Osteoblast (primary cell): ENCODE measurements at places on chromosomes 5 and 9. TPM values are rescaled to one million over a fixed set of nuclear protein-coding genes. Genes with fewer than 3 reads are reported as not detected.

GRCh38 chr5:569868-570361 lies 42.2 kb upstream of the CEP72 start:
- DNase-seq: no peak
- H3K4me1 ChIP-seq: peaks cover 8% of the 10 kb centered on the region
- peaks cover 50% of the 10 kb centered on the region for H3K27me3 ChIP-seq
- no peaks in the 10 kb centered on the region for H3K36me3 ChIP-seq

GRCh38 chr9:88678431-88678830 lies 143.5 kb downstream of the NXNL2 start:
- no peaks in the 10 kb centered on the region for H3K36me3 ChIP-seq
- H3K27ac ChIP-seq: no peak overlapping the region
- no peaks in the 10 kb centered on the region for H3K27me3 ChIP-seq
- peak; percentile 53 for DNase-seq
- H3K4me1 ChIP-seq: peaks cover 17% of the 10 kb centered on the region

DNA sequence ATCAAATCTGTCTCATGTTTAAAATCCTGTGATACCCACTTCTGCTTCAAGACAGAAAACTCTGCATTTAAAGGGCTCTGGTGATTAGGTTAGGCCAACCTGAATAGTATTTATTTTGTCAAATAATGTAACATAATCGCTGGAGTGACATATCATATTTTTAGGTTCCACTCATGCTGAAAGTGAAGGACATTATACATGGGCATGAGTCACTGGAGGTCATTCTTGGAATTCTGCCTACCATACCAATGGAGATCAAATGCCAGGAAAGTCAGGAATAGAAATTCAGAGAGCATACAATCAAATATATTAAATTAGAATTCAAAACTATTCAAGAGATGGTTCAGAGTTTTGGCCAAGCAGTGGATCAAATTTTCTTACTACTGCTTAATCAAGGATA lies 97.1 kb upstream of the PRSS3 start:
- H3K36me3 ChIP-seq: no peaks in the 10 kb centered on the region
- peaks cover 22% of the 10 kb centered on the region for H3K27me3 ChIP-seq
- no peaks in the 10 kb centered on the region for H3K4me1 ChIP-seq
- no peak overlapping the region for H3K27ac ChIP-seq
- no peak overlapping the region for H3K4me3 ChIP-seq
- DNase-seq: no peak

- DNase-seq: no peak
- no peak overlapping the region for H3K27ac ChIP-seq
Measured at GRCh38 chr5:168842571-168843205, 263.5 kb upstream of the PANK3 start.

GRCh38 chr5:176817369-176817840 lies 7.0 kb downstream of the UNC5A start:
- DNase-seq: no peak
- peaks cover 49% of the 10 kb centered on the region for H3K27me3 ChIP-seq
- H3K36me3 ChIP-seq: no peaks in the 10 kb centered on the region

- peaks cover 8% of the 10 kb centered on the region for H3K4me1 ChIP-seq
- no peak overlapping the region for H3K4me3 ChIP-seq
- no peak overlapping the region for H3K27ac ChIP-seq
- DNase-seq: no peak
- H3K36me3 ChIP-seq: peaks cover 18% of the 10 kb centered on the region
Measured at GRCh38 chr5:37730896-37731455, 108.9 kb downstream of the GDNF start.

- H3K27me3 ChIP-seq: peaks cover 4% of the 10 kb centered on the region
- DNase-seq: no peak
- no peaks in the 10 kb centered on the region for H3K4me1 ChIP-seq
- no peak overlapping the region for H3K4me3 ChIP-seq
- no peaks in the 10 kb centered on the region for H3K36me3 ChIP-seq
Measured at GRCh38 chr9:127140842-127141675, 18.6 kb upstream of the ANGPTL2 start.

GRCh38 chr5:119631660-119632059 lies 2.3 kb downstream of the FAM170A start:
- H3K4me3 ChIP-seq: no peak overlapping the region
- no peak overlapping the region for H3K27ac ChIP-seq
- no peaks in the 10 kb centered on the region for H3K36me3 ChIP-seq

DNA sequence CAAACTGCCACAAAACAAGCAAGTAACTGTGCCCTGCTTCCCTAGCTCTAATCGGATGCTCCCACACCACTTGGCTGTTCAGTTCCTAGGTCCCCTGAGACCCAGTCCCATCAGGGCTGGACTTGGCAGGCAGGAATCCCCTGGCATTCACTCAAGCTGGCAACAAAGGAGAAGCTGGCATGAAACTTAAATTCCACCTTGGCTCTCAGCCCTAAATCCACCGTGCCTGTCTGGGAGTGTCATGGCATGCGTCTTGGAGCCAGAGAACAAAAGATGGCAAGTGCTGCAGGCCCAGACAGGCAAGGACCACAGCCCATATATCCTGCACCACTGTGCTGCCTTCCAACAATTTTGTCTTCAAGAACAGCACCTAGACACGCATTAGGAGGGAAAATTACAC lies 38.2 kb downstream of the ETF1 start:
- no peaks in the 10 kb centered on the region for H3K27me3 ChIP-seq
- H3K27ac ChIP-seq: peak overlapping the region; percentile 46

DNA sequence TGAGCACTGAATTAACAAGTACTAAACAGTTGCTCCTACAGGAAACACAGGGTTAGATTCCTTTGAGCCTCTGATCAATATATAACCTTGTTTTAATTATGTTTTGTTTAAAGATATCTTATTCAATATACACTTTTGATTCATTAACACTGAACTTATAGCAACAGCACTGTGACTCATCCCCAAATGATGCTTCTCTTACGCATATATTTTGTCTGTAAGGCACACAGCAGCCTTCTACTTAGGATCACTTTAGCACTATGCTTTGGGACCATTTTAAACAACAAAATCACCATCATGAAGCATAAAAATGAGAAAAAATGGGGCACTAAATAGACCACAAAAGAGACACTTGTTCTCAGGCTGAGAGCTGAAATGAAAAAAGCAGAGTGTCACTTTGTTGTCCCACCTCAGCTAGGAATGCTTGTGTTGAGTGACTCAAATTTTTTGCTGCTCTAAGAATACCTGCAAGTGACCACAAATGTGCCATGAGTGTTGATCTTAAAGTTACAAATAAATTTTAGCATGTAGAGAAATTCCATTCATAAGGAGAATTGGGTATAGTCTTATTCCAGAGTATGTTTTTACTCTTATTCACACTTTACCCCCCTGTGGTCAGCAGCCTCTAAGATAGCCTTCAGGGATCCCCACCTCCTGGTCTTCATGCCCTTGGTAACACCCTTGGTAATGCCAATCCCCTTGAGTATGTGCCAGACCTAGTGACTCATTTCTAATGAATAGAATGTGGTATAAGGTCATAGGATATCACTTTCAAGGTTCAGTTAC lies 252.7 kb upstream of the IL12B start:
- H3K36me3 ChIP-seq: no peaks in the 10 kb centered on the region
- no peak overlapping the region for H3K4me3 ChIP-seq
- no peaks in the 10 kb centered on the region for H3K27me3 ChIP-seq
- peaks cover 21% of the 10 kb centered on the region for H3K4me1 ChIP-seq
- peak overlapping the region; percentile 40 for H3K27ac ChIP-seq

- no peak overlapping the region for H3K4me3 ChIP-seq
- peak overlapping the region; percentile 68 for H3K27ac ChIP-seq
- no peaks in the 10 kb centered on the region for H3K36me3 ChIP-seq
- no peak for DNase-seq
- H3K4me1 ChIP-seq: peaks cover 16% of the 10 kb centered on the region
Measured at GRCh38 chr5:64971990-64972389, 203.3 kb downstream of the CWC27 start.

DNA sequence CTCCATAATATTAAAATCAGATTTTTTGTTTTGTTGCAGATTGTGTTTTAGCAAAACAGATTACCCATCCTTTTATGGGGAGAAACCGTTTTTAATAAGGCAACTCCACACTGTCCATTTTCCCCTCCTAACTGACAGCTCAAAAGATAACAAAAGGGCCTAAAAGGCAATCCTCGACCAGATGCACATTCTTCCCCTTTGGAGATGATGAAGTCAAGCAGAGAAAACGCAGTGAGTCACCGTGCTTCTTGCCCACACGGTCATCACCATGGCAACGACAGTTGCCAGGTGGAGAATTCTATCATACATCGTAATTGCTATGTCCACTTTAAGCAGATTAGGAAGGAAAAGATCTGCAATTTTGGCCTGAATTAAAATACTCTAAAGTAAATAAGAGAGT lies 96.4 kb downstream of the DIRAS2 start:
- H3K27me3 ChIP-seq: no peaks in the 10 kb centered on the region
- H3K27ac ChIP-seq: peak overlapping the region; percentile 2
- H3K36me3 ChIP-seq: no peaks in the 10 kb centered on the region
- H3K4me1 ChIP-seq: no peaks in the 10 kb centered on the region
- no peak for DNase-seq

DNA sequence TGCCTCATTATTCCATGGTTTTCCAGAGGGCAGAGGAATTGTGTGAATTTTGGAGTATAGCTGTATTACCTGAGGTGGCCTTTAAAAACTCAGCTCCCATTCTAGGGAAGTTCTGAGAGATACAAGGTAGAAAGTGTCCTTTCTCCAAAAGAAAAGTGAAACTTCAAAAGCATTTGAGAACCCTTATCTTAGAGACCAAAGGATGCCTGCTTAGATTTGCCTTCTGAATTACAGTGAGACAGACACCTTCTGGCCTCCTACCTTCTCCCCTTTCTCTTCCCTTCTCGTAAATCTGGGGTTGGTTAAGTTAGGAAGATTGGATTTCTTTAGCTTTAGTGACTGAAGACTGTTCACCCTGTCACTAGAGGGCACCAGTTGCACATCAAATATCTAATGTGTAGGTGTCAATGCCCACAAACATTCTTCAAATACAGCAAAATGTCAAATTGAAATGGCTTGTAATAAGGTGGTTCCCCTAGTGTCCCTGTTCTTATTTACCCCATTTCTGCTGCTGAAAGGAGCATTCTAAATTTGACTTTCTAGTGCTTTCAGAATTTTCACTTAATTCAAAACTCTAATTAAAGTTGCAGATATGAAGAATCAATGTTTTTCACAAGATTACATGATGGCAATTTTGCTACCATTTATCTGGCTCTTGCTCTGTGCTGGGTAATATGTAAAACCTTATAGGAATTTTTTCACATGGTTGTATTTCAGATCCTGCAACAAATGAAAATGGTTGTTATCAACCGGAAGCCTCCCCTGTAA lies 46.7 kb downstream of the PRRC1 start:
- H3K4me3 ChIP-seq: no peak overlapping the region
- H3K27me3 ChIP-seq: peaks cover 5% of the 10 kb centered on the region
- H3K27ac ChIP-seq: no peak overlapping the region
- H3K36me3 ChIP-seq: no peaks in the 10 kb centered on the region

GRCh38 chr9:127366594-127366993 lies 30.4 kb upstream of the SLC2A8 start:
- H3K4me3 ChIP-seq: no peak overlapping the region
- H3K27me3 ChIP-seq: peaks cover 16% of the 10 kb centered on the region
- H3K27ac ChIP-seq: no peak overlapping the region
- no peaks in the 10 kb centered on the region for H3K4me1 ChIP-seq
- H3K36me3 ChIP-seq: no peaks in the 10 kb centered on the region

GRCh38 chr9:106886111-106887046 lies 23.4 kb downstream of the ZNF462 start:
- H3K27ac ChIP-seq: peak overlapping the region; percentile 71
- no peaks in the 10 kb centered on the region for H3K27me3 ChIP-seq
- peaks cover 20% of the 10 kb centered on the region for H3K4me1 ChIP-seq
- H3K36me3 ChIP-seq: no peaks in the 10 kb centered on the region
- no peak for DNase-seq

DNA sequence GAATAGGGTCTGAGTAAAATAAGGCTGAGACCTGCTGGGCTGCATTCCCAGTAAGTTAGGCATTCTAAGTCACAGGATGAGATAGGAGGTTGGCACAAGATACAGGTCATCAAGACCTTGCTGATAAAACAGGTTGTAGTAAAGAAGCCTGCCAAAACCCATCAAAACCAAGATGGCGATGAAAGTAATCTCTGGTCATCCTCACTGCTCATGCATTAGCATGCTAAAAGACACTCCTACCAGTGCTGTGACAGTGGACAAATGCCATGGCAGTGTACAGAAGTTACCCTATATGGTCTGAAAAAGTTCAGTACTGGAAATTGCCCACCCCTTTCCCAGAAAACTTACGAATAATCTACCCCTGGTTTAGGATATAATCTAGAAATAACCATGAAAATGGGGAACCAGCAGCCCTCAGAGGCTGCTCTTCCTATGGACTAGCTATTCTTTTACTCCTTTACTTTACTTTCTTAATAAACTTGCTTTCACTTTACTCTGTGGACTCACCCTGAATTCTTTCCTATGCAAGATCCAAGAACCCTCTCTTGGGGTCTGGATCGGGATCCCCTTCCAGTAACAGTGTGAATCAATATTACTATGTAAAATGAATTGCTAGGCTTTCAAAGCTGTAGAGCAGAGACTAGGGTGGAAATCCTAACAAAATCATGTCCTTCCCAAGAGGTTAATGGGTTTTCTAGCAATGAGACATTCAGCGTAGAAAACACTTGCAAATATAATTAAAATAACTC lies 257.8 kb downstream of the KIAA0825 start:
- no peaks in the 10 kb centered on the region for H3K27me3 ChIP-seq
- no peak for DNase-seq
- no peaks in the 10 kb centered on the region for H3K4me1 ChIP-seq
- no peak overlapping the region for H3K27ac ChIP-seq
- H3K36me3 ChIP-seq: no peaks in the 10 kb centered on the region

DNA sequence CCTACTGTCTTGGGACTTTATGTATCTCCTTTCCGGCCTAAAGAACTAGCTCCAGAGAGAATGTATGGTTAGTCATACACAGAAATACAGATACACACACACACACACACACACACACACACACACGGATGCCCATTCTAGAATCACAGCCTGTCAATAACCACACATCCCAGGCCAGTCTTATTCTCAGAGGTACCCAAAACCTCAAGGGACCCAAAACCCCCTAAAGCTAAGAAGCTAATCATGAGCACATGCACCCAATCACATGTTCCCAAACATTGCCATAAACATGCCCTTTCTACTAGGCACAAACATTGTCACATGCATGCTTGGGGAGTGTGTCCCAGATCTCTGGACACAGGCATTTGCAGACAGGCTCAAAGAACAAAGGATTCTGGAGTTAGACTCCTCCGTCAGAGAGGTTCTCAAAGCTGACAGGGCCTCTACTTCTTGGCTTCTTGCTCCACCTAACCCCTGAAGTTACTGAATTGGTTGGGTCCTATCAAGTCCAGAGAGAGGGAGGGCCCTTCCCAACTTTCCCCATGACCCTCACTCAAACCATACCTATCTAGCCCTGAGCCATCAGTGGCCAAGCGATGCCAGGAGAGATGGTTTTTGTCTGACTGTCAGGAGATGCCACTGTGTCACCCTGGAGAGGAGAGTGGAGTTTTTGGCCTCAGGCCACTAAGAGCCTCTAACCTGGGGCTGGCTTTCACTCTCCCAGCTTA lies 78.7 kb downstream of the NRG2 start:
- H3K27ac ChIP-seq: no peak overlapping the region
- H3K27me3 ChIP-seq: peaks cover 35% of the 10 kb centered on the region
- no peaks in the 10 kb centered on the region for H3K4me1 ChIP-seq
- H3K36me3 ChIP-seq: no peaks in the 10 kb centered on the region
- no peak for DNase-seq

Gene WDR38
- total RNA-seq: not detected in 2 replicates

Gene PCDHB14
- total RNA-seq: 2.7 and 2.9 TPM in 2 replicates

Gene SNX18
- 69.0 and 86.5 TPM in 2 replicates for total RNA-seq

Gene ETF1
- total RNA-seq: 113 and 116 TPM in 2 replicates

Gene CBY3
- total RNA-seq: not detected in 2 replicates

Gene NXNL2
- 3.3 and 7.4 TPM in 2 replicates for total RNA-seq

Gene GPR150
- 0.29 and 0.36 TPM in 2 replicates for total RNA-seq

Gene SARDH
- total RNA-seq: 5.4 and 10.9 TPM in 2 replicates

Gene SGCD
- 27.1 and 33.3 TPM in 2 replicates for total RNA-seq

Gene HNRNPK
- total RNA-seq: 503 and 514 TPM in 2 replicates

Gene IL13
- total RNA-seq: under 0.01 TPM in 1 of 2 replicates, not detected in the other

Gene OR2K2
- under 0.01 TPM in 1 of 2 replicates, not detected in the other for total RNA-seq
